ENCODE measurements at places on chromosomes 5 and 9. TPM values are rescaled to one million over a fixed set of nuclear protein-coding genes. Genes with fewer than 3 reads are reported as not detected.

CAMLG gene
- 49.1 TPM for total RNA-seq

ALDH7A1 gene
- total RNA-seq = 63.6 TPM

GRCh38 chr5:1725641-1726468, 73.8 kb downstream of the MRPL36 start:
- DNase-seq = peak; percentile 56

TSSK1B gene
- total RNA-seq = 1.2 TPM

GRCh38 chr9:134894136-134894860, 13.7 kb downstream of the FCN2 start:
- DNase-seq = peak; percentile 67

- peak; percentile 96 for DNase-seq
Observed at GRCh38 chr9:129028192-129028966, at the start of gene SH3GLB2. SH3GLB2 (minus strand) TSS chr9:129028331; CDS start chr9:129028154, 177 bp downstream.

DNAH5 gene
- 0.49 TPM for total RNA-seq

PCDHGB3 gene
- 5.4 TPM for total RNA-seq

- no peak for DNase-seq
Observed at GRCh38 chr5:40033009-40033408, 608.2 kb upstream of the DAB2 start.

SLC6A3 gene
- total RNA-seq = 0.49 TPM

ARRDC1 gene
- total RNA-seq = 114 TPM

CA9 gene
- total RNA-seq = 0.98 TPM

ITK gene
- total RNA-seq = 15.7 TPM

DNA sequence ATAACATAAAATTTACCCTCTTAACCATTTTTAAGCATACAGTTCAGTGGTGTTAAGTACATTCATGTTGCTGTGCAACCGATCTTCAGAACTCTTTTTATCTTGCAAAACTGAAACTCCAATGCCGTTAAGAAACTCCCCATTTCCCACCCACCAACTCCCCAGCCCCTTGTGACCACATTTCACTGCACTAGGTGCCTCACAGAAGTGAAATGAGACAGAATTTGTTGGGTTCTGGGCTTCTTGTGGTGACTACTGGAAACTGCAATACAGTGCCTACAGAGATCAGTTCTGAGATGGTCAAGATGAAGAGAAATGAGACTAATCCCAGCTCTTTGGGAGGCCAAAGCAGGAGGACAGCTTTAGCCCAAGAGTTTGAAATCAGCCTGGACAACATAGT, 202.1 kb upstream of the SLC30A5 start:
- no peak for DNase-seq

GRCh38 chr9:93147632-93148031, 13.6 kb upstream of the NINJ1 start:
- no peak for DNase-seq

- no peak for DNase-seq
Observed at GRCh38 chr9:134065612-134066419, 2.0 kb downstream of the BRD3 start.

- no peak for DNase-seq
Observed at GRCh38 chr5:96995419-96995818, 59.5 kb downstream of the LNPEP start.

DNA sequence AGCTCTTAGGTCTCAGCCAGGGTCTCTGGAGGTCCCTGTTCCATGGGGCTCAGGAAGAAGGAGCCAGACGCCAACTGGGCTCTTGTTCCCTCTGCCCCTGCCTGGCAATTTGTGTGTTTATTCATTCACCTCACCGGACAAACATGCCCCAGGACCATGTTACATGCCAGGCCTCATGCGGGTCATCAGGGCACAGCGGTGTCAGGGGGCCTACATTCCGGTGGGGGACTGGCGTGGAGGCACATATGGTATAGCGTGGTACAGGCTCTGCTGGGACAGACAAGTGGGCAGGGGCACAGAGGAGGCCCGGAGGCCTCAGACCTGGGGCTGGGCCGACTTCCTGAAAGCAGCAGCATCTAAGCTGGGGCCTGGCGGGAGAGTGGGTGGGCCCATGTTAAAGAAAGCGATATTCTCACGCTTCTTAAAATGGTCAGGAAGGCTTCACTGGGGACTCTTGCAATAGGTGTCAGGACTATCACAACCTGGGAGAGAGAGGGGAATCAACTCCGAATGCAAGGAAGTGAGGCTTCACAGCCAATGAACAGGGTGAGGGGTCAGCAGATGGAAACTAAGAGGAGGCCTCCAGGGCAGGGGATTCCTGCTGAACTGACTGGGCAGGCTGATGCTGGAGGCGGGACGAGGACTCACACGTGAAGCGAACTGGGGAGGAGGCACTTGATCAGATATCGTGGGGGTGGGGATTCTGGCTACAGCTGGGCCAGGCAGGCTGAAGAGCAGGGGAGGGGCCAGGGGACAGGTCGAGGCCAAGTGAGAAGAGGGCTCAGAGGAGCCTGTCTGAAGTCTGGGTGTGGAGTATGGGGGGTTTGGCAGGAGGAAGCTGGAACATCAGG, 41.9 kb downstream of the NCS1 start:
- no peak for DNase-seq

GRCh38 chr9:128385496-128386460, 14.6 kb downstream of the URM1 start:
- no peak for DNase-seq

- DNase-seq = no peak
Observed at GRCh38 chr9:122991370-122991830, 42.1 kb upstream of the GPR21 start.

SLCO4C1 gene
- not detected for total RNA-seq

- DNase-seq = no peak
Observed at GRCh38 chr5:9642621-9643020, 12.5 kb upstream of the TAS2R1 start.

PHF19 gene
- 44.9 TPM for total RNA-seq

DNA sequence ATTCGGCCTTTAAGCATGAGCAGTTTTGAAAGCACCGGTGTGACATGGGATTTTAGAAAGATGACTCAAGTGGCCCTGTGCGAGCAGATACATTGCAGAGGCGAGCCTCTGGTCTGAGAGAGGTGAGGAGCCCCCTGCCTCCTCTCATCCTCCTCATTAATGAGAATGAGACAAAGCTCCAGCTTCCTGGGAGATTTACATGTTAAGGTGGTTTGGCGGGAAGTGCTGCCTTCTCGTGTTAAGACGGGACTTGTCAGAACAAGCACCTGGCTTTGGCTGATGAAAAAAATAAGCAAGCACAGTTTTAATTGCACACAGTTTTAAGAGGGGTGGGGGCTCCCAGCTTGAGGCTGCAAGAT, 68.1 kb downstream of the ACTL7B start:
- DNase-seq = no peak

- no peak for DNase-seq
Observed at GRCh38 chr5:74651710-74652109, 11.2 kb upstream of the ENC1 start.

PHF24 gene
- 0.25 TPM for total RNA-seq

GRCh38 chr5:112532654-112533360, 113.7 kb upstream of the EPB41L4A start:
- no peak for DNase-seq

RNF183 gene
- not detected for total RNA-seq

BTNL3 gene
- not detected for total RNA-seq

GRCh38 chr5:80408484-80409366, 861 bp downstream of the ZFYVE16 start:
- DNase-seq = no peak

ZNF618 gene
- total RNA-seq = 7.4 TPM

- no peak for DNase-seq
Observed at GRCh38 chr9:107684224-107684623, 194.7 kb upstream of the KLF4 start.

GRCh38 chr9:130522233-130522808, 57.1 kb upstream of the FUBP3 start:
- no peak for DNase-seq

- DNase-seq = no peak
Observed at GRCh38 chr5:12623408-12623807, 719.2 kb upstream of the CTNND2 start.

DNA sequence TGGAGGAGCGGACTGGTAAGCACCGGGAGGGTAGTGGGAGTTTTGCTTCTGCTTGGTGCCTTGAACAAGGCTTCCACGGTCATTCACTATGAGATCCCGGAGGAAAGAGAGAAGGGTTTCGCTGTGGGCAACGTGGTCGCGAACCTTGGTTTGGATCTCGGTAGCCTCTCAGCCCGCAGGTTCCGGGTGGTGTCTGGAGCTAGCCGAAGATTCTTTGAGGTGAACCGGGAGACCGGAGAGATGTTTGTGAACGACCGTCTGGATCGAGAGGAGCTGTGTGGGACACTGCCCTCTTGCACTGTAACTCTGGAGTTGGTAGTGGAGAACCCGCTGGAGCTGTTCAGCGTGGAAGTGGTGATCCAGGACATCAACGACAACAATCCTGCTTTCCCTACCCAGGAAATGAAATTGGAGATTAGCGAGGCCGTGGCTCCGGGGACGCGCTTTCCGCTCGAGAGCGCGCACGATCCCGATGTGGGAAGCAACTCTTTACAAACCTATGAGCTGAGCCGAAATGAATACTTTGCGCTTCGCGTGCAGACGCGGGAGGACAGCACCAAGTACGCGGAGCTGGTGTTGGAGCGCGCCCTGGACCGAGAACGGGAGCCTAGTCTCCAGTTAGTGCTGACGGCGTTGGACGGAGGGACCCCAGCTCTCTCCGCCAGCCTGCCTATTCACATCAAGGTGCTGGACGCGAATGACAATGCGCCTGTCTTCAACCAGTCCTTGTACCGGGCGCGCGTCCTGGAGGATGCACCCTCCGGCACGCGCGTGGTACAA, 556 bp downstream of the PCDHGC3 start:
- DNase-seq = no peak

TBC1D13 gene
- 11.0 TPM for total RNA-seq

DMRT2 gene
- total RNA-seq = 2.5 TPM

PLPP7 gene
- 11.8 TPM for total RNA-seq

GNA14 gene
- 11.0 TPM for total RNA-seq

DNA sequence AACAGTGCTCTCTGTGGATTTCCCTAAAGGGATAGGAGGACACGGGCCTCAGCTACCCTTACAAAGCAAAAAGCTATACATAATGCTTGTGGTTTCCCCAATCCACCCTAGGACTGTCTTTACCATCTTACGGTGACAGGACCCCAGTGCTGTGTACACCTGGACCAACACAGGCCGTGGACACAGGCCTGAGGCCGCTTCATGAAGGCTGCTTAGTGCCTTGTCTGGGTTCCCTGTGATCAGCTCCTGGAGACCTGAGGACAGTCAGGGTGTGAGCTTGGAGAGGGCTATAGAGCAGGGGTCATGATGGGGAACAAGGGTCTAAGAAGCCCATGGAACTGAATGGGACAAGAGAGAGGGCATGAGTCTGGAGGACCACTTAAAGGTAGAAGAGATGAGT, 2.9 kb downstream of the FANCG start:
- DNase-seq = no peak

OCLN gene
- 12.8 TPM for total RNA-seq

DNA sequence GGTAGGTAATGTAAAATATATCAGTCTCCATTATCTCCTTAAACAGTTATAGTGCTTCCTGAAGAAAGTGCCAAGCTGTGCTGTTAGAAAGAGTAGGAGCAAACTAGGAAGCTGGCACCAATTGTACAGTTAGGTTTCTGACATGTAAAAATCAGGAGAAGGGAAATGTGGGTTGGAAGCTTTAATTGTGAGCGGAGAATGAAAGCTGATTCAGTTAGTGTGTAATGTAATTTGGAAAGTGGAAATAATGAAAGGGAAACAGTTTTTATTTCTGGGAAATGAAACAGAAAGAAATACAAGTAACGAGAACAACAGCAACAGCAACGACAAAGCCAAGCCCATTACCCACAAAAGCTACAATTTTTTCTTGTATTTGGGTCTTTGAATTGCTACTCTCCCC, 48.8 kb upstream of the JAK2 start:
- no peak for DNase-seq

DNA sequence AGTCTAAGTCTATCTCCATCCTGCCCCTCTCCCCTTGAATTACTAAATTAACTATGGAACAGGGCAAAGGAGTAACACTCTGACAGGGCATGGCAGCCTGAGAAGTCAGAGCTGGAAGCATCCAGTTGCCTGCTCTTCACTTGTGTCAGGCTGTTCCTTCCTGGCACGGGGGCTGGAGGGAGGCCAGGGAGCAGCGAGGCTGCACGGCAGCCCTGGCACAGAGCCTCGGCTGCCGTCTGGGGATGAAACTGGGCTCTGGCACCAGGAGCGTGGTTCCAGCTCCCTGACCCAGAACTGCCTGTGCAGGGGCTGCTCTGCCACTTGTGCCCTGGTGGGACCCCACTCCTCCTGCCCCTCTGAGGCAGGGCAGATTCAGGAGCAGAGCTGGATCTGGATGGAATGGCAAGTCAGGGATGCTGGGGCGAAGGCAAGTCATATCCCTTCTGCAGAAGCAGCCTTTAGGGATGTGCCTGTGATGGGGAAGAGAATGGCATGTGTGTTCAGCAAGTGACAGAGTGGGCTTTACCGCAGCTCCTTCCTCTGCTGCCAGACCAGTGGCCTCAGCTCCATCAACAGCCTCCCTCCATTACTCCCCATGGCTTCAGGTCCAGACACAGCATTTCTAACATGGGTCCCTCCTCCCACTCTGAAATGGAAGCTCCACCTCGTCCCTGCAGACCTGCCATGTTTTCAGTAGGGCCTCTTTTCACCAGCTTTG, 42.2 kb upstream of the PDE8B start:
- DNase-seq = peak; percentile 89

GRCh38 chr5:126628102-126628501, 27.4 kb downstream of the PHAX start:
- DNase-seq = no peak

CDH9 gene
- not detected for total RNA-seq

DNA sequence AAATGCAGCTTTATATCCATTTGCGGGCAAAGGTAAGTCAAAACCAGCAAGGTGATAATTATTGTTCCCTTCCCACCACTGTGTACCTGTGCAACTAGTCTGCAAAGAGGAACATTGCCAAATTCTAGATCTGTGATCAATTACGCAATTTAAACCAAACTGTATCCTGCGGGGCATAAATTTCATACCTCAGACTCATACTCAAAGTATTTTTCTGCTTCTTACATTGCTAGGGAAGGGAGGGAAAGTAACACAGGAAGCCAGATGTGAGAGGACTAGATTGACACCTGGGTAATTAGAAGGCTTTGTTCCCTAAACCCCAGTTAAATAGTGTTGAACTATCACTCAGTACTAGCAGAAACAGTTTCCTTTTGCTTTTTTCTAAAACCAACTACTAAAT, 240.2 kb upstream of the ZNF608 start:
- no peak for DNase-seq

DNA sequence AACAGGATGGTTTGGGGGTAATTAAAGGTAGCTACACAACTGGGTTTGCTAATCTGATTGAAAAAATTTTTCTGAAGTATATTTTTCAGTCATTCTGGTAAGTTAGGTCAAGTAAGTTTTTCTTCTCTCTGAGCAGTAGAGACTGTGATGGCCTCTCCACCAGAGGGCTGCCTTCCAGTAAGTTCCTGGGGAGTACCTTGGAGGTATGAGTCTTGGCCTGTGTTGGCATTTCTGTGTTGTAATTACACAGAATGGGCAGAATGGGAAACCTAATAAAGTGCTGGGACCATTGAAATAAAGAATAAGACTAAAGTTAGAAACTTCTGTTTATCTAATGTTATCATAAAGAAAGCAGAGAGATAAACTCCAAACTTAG, 430.8 kb downstream of the ARHGEF28 start:
- no peak for DNase-seq

STC2 gene
- total RNA-seq = 2.9 TPM

DNA sequence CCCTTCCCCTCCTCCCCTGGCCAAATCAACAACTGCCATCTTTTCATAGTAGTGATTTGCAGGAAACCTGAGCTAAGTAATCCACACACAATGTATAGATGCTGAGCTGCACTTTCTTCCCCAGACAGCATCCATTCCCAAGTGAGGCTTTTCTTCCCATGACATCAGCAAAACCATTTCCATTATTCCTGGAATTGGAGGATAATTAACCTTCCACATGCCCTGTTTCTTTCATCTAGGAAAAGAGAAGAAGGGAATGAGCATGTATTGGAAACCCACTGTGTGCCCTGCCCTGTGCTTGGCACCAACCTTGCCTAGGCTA, 268.0 kb downstream of the ZSWIM6 start:
- no peak for DNase-seq

Measured in vagina (tissue), 2 donors.